ENCODE measurements at places on chromosomes 13 and 19. TPM values are rescaled to one million over a fixed set of nuclear protein-coding genes. Genes with fewer than 3 reads are reported as not detected.

Gene ZNF71
- 10.5 TPM for total RNA-seq

DNA sequence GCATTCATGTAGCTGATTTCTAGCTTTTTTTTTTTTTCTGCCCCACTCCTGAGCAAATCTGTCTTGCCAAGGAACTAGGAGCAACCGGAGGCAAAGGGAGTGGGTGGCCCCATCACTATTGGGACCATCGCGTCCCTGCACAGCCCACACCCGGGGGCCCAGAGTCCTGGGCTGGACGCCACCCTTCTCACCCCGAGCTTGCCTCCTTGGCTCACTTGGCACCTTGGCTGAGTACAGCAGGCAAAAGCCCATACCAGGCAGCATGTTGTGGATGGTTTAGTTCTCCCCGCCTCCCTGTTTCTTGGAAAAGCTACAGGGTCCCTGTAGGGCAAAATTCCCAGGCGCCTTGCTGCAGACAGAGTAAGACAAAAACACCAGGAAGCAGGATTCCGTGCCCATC, 13.7 kb downstream of the SMIM24 start:
- DNase-seq, result no peak

Gene FUT1
- 1.1 TPM for total RNA-seq

GRCh38 chr19:35757231-35757748, 461 bp upstream of the HSPB6 start:
- peak; percentile 97 for DNase-seq

Gene TMEM86B
- 0.72 TPM for total RNA-seq

GRCh38 chr19:47729799-47730520, 15.4 kb upstream of the NOP53 start:
- no peak for DNase-seq

DNA sequence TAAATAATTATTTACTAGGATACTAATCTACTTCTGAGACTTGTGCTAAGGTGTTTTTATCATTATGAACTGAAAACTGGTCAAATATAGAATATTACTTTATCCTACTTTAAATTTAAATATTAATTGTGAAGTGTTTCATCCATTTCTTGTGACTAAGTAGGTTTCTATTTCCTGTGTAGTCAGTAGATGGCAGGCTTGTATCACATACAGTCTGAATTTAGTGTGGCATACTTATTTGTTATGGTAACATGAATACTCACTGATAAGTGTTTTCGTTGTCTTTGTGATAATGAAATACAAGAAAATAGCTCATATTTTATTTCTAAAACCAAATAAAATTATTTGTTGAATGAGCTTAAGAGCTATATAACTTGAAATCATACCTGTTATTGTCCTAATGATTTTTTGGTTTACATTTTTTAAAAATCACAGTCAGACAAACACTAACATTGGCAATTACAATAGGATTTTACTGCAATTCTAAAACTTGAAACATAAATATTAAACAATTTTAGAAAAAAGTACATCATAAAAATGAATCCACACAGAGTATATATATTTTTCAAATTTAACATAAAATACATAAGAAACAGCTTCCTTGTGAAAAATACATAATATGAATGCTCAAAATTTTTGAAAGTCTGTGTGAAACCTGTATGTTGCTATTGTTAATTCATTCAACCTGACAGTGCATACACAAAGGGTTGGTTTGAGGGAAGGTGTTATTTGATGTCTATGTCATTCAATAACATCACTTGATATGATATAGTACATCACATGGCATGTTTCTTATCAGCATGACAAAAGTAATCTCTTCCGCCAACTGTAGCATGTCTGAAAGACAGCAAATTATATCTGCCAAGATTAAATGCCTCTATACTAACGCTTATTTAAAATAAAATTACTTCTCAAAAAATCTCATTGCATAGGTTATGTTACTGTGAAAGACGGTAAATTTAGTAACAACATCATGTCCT, 904.8 kb upstream of the PCDH20 start:
- peak; percentile 78 for DNase-seq

Gene TMPRSS9
- total RNA-seq, result 0.31 TPM

DNA sequence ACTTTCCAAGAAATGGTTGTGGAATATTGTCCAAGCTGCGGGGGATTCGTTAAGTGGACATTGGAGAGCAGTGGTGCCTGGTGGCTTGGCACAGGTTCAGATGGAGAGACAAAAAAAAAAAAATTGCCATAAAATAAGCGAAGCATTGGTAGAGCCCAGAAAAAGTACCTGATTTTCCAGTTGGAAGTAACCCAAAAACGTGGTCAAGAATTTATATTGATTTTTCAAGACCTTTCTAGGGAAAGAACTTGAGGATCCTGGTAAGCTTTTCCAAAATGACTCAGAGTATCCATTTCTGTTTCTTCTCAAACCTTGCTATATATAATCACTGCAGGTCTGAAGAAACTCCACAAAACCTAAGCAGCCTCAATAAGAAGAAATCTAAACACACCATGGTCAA, 94.6 kb downstream of the ING1 start:
- peak; percentile 70 for DNase-seq

Gene CACNG6
- total RNA-seq, result 22.2 TPM

- no peak for DNase-seq
These were observed 38.7 kb upstream of the ZNF766 start for GRCh38 chr19:52230685-52231084.

- peak; percentile 51 for DNase-seq
These were observed 10.6 kb downstream of the REXO1 start for GRCh38 chr19:1837625-1838105.

DNA sequence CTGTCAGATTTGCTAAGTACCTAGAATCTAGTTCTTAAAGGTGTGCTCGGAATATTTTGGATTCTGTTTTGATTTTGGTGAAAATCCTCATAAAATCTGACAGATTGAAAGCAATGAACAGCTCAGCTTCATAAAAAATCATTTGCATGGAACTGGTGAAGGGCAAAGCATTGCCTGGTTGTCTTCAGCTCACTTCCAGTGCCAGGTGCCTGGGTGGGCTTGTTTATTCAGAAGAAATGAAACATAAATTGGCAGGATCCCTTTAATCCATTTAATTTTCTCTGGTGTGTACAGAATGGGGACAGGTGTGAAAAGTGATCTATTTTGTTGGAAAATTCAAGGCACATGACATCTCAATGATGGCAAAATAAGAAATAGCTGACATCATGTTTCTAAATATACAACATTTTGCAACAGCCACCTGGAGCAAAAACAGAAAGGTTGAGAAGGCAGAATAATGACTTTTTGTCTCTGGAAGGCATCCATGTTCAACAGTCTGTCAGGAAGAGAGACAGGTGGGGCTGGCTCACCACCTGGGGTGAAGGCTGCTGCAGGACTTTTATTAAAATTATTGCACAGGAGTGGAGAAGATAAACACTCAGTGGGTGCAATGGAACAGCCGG, 52.2 kb downstream of the RFC3 start:
- DNase-seq, result peak; percentile 54

Gene ZNF486
- 9.5 TPM for total RNA-seq

DNA sequence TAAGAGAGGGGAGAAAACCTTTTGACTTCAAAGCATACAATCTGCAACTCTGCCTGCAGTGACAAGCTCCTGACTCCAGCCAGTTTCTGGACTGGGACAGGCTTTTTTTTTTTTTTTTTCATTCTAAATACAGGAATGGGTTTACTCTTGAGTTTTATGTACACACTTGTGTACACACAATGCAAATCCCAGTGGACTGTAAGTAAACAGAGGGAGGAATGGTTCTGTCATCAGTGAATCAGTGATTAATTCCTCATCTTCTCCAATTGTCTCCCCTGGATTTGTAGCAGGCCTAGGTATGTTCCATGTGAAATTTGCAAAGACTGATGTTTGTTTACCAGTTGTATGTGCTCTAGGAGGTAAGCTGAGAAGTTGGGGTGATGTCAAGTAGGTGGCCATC, 184.8 kb downstream of the SHISA2 start:
- DNase-seq, result no peak

DNA sequence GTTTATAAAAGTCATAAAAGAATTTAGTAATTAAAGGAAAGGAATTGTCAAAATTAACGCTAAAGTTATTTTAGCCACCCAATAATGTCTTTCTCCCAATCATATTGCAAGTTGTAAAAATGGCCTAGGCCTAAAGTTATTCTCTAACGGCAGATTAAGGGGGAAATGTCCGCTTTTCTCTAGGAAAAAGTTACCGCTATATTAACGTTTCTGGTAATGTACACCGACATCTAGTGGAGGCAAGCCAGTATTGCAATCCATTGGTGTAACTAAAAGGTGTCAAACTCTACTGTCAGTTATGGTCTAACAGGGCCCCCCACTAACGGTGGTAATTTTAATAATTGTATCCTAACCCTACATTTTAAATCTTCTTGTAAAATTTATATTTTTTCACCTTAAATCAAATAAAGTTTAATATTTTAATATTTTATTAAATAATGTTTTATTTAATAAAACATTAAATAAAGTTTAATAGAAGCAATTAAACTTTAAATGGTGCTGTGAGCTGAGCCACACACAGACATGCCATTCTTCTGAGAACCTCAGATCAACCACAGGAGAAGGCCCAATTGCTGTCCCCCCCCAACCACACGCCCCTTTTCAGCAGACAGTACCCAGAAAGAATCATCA, 35.9 kb upstream of the ZSCAN5A start:
- peak; percentile 77 for DNase-seq

Gene ZNF681
- 4.7 TPM for total RNA-seq

DNA sequence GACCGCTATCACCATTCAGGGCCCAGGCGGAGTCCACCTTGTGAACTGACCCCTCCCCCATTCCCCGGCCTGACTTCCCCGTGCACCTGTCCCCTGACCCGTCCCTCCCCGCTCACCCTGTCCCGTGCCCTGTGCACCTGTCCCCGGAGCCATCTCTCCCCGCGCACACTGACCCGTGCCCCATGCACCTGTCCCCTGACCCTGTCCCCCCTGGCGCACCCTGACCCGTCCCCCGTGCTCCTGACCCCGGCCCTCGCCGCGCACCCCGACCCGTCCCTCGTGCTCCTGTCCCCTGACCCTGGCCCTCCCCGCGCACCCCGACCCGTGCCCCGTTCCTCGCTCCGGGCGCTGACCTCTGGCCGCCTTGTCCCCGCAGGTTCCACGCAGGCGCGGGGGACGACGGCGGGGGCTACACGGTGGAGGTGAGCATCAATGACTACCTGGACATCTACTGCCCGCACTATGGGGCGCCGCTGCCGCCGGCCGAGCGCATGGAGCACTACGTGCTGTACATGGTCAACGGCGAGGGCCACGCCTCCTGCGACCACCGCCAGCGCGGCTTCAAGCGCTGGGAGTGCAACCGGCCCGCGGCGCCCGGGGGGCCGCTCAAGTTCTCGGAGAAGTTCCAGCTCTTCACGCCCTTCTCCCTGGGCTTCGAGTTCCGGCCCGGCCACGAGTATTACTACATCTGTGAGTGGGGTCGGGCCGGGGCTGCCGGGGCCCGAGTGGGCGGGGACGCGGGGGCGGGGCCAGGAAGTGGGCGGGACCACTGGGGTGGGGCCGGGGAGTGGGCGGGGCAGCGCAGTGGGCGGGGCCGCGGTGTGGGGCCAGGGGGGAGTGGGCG, 9.7 kb downstream of the EFNA2 start:
- no peak for DNase-seq

Gene CADM4
- 10.3 TPM for total RNA-seq

- DNase-seq, result no peak
These were observed 14.9 kb downstream of the FXYD5 start for GRCh38 chr19:35169221-35169995.

GRCh38 chr19:58228585-58229254, at the start of gene ZNF544:
TSS of gene ZNF544 (plus strand) at chr19:58228914. CDS start at chr19:58244024, 15,110 bp downstream.
- DNase-seq, result peak; percentile 83

- peak; percentile 68 for DNase-seq
These were observed 138.4 kb upstream of the RNF113B start for GRCh38 chr13:98315466-98315865.

Gene PCDH8
- total RNA-seq, result 1.0 TPM

DNA sequence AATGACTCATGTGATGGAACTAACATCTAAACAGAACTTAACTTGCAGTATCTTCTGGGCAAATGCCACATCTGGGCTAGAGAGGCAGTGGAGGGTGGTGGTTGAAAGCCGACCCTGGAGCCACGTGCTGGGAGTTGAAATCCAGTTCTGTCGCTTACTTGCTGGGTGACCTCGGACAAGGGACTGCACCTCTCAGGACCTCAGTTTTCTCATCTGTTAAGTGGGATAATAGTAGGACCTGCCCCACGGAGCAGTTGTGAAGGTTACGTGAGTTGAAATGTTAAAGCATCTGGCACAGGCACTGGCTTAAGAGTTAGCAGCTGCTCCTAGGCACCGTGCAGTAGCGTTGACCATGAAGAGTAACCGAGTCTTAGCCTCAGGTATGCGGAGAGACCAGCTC, 76.1 kb downstream of the SIPA1L3 start:
- DNase-seq, result no peak

DNA sequence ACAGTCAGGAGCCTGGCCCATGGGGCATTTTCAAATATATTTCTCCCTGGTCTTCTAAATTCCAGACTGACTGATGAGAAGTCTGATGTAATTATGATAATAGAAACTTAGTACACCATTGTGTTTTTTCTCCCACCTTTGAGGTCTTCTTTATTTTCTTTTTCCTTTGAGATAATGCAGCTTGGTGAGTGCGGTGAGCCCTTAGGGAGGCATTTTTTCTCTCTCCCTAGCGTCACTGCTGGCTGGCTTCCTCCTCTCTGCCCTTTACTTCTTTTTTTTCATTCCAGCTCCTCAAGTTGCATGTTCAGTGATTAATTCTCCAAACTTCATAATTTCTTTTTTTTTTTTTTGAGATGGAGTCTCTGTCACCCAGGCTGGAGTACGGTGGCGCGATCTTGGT, 12.8 kb upstream of the CDC42EP5 start:
- DNase-seq, result no peak

DNA sequence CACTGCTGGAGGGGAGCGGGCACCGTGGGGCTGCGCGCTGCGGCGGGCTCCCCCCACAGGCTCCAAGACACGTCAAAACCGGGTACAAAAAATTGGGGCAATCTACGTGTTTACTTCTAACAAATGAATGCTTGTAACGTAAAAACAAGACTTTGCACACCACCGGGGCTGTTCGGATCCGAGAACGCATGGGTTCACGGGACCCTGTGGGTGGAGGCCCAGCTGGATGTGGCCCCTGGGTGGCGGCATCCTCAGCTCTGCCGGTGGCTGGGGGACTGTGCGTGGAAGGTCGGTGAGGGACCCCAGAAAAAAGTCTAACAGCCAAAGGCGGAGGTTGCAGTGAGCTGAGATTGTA, 10.3 kb upstream of the SLC7A10 start:
- DNase-seq, result no peak

- no peak for DNase-seq
These were observed 39.1 kb downstream of the GPR12 start for GRCh38 chr13:26721251-26722121.

GRCh38 chr13:70889163-70889562, 780.9 kb upstream of the KLHL1 start:
- DNase-seq, result no peak

Gene IZUMO4
- 3.1 TPM for total RNA-seq

DNA sequence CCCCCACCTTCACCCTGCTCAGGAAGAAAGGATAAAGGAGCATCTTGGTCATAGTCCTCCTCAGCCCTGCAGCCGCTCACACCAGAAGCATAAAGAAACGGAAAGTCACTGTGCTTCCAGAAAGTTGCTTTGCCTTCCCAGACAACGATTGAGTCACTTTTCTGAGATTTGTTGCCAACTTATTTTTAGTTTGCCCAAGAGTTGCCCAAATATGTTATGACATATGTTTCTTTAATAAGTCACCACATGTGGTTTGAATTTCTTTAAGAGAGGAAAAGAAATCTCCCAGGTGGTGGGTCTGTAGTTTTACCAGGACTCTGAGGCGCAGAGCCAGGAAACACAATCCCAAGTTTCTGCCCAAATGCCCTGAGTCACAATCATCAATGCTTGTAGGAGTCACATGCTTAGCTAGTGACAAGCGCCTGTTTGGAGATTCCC, 63.4 kb upstream of the LRCH1 start:
- DNase-seq, result peak; percentile 20

Gene ZNF888
- total RNA-seq, result 5.5 TPM

Data from tongue (tissue), 3 donors.